Left hindlimb (tissue), 1 donor: ENCODE measurements at places on chromosomes 16 and 17.

GRCh38 chr17:77814091-77814772 lies 144.3 kb upstream of the TNRC6C start:
- no peak for DNase-seq

DNA sequence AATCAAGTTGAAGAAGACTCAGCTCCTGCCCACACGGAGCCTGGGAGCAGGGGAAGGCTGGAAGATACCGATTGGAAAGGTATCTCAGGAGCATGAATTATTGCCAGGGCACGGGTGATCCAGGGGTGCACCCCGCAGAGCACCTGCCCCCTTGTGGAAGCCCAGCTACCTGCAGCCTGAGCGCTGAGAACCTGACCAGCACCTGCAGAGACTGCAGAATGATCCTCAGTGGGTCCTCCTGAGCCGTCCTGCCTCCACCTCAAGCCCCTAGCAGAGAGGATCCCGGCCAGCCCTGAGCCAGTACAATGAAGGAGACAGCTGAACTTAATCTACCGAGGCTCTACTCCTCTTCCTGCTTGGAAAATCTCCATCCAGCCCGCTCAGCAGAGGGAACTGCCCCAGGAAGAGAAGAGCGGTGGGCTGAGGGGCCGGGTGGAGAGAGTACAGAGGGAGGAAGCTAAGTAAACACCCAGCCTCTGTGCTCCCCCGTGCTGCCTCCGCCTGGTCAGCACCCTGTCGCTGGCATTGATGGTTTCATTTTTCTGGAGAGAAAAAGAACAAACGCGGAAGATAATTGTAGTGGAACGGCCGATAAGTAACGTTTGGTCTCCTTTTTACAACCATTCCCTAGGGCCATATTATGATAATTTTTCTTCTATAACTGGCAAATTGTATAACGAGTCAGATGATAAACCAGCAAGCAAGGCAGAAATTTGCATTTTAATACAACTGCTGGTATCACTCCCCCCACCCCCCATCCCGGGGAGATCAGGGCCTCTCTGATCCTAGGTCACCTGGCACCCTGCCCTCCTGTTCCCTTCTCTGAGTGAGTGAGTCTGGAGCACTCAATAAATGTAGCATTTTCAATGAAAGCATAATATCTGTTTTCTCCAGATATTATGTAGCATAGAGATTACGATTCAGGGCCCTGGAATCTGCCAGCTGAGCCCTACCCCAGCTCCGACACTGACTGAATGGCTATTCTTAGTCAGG lies 204.5 kb upstream of the RPL38 start:
- DNase-seq: no peak

DNA sequence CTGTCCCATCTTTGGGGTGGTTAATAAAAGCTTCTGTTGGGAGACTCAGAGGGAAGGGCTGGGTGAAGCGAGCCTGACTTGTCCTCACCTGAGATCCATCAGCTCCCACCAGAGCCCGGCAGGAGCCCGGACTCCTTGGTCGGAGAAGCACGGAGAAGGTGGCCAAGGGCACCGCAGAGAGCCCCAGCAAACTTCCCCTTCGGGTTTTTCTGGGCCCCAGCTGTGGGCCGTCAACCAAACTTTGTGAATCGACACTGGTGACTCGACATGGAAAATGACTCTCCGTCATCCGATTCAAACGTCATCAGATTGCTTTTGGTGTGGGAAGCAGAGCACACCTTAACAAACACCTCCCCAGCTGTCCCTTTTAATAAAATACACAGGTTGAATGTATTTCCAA lies 21.4 kb downstream of the ENPP7 start:
- DNase-seq: no peak

GRCh38 chr17:80880648-80880985 lies 111.0 kb upstream of the CHMP6 start:
- no peak for DNase-seq

- peak; percentile 65 for DNase-seq
Observed at GRCh38 chr17:66716236-66717026, 118.5 kb upstream of the CACNG5 start.

DNA sequence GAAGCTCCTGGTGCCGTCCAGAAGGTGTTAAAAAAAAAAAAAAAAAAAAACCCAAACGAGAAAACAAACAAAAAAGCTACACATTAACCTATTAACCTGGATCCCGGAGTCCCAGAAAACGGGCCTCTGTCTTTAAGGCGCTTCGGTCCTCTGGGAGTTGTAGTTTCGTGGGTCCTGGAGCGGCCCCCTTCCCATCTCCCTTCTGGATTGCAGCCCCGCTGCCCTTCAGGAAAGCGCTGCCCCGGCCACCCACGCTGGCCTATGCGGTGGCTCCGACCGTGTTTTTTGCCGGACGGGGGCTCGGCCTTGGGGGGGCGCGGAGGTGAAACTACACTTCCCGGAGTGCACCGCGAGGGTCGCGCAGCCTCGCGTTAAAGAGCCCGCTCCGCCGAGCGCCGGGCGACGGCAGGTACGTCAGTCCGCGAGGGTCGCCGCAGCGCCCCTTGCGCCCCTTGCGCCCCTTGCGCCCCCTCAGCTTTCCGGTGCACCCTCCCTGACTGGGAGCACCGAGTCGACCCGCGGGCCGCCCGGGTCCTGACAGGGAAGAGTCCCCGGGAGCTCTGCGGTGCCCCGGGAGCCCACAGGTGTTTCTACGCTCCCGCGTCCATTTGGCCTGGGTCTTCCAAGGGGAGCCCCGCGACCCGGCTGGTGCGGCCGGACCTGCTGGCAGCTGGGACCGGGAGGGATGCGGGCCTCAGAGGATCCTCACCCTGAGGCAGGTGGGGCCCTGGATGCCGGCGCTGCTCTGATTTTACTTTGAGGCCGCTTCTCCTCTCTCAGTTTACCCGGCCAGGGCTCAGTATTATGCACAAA lies at the start of gene FCSK:
FCSK (plus strand) TSS at position 374 of the 813 bp plus-strand sequence. CDS start 8,596 bp downstream, outside the sequence.
- DNase-seq: peak; percentile 83

- no peak for DNase-seq
Observed at GRCh38 chr17:72344613-72345012, 223.8 kb downstream of the SOX9 start.

DNA sequence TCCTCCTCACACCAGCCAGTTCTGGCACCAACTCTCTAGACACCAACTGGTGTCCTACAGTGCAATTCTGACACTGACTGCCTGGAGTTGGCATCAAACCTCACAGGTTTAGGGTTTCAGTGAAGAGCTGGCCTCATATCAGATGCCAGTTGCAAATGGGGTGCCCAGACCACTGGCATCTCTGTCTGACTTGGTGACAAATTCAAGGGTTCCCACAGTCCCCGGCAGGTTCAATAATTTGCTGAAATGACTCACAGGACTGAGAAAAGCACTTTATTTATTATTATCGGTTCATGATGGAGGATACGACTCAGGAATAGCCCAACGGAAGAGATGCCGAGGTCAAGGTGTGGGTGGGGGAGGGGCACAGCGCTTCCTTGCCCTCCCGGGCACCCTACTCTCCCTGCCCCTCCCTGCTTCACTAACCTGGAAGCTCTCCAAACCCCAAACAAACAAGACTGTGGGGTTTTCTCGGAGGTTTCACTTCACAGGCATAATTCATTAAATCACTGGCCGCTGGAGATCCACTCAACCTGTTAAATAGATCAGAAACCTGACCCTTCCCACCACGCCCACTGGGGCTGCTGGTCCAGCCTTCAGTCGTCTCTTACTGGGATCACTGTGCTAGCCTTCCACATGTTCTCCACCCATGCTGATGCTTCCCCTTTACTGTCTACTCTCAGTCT lies 1.7 kb upstream of the NLRP1 start:
- DNase-seq: no peak

GRCh38 chr17:18626152-18626870 lies 17.9 kb downstream of the TBC1D28 start:
- DNase-seq: no peak

GRCh38 chr17:76378548-76379274 lies 5.7 kb upstream of the SPHK1 start:
- no peak for DNase-seq

- no peak for DNase-seq
Observed at GRCh38 chr17:15364615-15365014, 23.2 kb upstream of the TEKT3 start.

DNA sequence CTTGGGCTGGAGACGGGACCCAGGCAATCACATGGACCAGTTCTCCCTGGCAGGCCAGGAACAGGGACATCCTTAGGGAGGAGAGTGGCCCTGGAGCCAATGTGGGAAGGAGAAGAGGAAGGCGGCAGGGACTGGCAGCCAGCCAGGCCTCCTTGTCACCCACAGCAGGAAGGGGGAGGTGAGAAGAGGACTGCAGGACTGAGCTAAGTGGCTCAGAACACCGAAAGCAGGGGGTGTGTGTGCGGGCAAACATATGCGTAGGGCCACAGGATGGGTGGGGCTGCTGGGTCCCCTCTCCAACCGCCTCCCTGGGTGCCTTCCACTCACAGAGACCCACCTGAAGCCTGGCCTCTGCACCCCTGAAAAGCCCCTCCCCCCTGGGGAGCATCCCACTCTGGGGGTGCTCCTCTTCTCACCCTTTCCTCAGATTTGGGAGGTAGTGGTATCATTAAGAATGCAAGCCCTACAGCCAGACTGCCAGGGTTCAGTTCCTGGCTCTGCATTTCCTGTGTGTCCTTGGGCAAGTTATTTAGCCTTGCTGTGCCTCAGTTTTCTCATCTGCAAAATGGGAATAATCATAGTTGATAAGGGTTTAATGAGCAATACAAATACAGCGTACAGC lies 8.1 kb downstream of the PNMT start:
- DNase-seq: peak; percentile 43

DNA sequence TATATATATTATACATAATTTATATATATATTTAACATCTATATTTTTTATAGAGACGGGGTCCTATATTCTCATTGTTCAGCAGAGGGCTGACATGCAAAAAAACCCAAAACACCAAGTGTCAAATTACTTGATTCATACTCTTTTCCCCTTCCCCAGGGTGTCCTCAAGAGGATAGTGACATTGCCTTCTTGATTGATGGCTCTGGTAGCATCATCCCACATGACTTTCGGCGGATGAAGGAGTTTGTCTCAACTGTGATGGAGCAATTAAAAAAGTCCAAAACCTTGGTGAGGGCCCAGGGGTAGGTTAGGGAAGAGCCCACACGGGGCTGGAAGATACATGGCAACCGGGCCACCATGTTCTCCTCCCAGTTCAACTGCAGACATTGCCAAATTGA lies 11.0 kb downstream of the ITGAM start:
- DNase-seq: no peak

DNA sequence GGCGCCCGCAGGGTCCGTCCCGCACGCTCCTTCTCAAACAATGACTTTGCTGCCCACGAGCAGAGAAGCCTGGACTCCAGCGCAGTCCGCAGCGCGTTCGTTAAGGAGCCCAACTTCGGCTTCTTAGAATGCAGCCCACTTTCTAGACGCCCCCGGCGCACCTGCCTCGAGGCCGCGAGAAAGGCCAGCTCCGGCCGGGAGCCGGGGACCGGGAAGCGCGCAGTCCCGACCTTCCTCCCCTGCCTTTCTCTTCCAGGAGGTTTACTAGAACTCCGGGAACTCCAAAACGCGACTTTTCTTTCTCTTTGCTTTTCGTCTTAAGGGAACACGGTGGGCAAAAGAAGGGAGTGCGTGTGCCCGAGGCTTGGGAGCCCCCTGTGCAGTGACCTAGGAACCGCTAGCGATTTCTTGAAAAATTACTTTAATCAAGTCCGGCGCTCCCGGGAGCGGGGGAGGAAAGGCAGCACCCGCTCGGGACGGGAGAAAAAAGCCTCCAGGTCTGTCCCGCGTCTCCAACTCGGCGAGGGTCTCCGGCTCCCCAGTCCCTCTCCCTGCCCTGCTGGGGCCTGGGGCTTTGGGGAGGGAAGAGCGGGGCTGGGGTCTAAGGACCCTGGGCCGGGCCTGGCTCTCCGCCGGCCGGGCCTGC lies 2.6 kb downstream of the HNF1B start:
- DNase-seq: peak; percentile 43

DNA sequence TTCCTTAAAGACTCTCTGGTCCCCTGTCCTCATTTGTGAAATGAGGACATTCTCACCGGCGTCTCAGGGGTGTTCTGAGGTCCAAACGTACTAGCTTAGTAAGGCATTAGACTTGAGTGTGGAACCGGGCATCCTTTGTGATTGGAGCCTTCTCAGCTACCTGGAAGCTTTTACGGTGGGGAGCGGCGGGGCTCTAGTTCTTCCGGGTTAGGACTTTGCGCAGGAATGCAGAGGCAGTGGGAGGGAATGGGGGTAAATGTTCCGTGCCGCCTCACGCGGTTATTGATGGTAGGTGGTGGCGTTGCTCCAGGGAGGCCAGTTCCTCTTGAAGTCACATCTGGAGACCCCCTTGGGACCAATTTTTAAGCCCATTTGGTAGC lies 113.6 kb downstream of the SNX29 start:
- DNase-seq: no peak
